ENCODE measurements at places on chromosomes 4 and X. TPM values are rescaled to one million over a fixed set of nuclear protein-coding genes. Genes with fewer than 3 reads are reported as not detected.

DNA sequence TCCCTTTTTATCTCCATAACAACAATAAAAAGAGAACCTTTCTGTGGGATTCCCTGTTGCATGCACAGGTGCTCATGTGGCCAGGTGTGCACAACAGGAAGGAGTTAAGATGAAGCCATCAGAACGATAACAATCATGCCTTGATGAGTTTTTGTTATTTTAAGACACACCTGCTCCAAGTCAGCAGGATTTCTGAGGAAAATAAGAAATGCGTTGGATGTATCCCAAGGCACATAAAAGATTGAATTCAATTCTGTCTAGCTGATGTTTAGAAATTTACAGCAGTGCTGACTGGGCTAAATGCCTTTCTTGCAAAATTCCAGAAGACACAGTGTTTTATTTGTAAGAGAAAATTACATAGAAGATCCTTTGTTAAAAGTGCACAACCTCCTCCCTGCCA is 1678.2 kb downstream of the ARAP2 start:
- H3K4me1 ChIP-seq = no peaks in the 10 kb centered on the region
- H3K4me3 ChIP-seq = no peak overlapping the region
- DNase-seq = no peak
- H3K36me3 ChIP-seq = no peaks in the 10 kb centered on the region
- H3K27ac ChIP-seq = no peak overlapping the region
- no peaks in the 10 kb centered on the region for H3K27me3 ChIP-seq

- no peaks in the 10 kb centered on the region for H3K27me3 ChIP-seq
- DNase-seq = no peak
- H3K36me3 ChIP-seq = no peaks in the 10 kb centered on the region
- H3K4me3 ChIP-seq = no peak overlapping the region
- no peak overlapping the region for H3K27ac ChIP-seq
- H3K4me1 ChIP-seq = no peaks in the 10 kb centered on the region
These were observed 523.1 kb downstream of the IQCM start for GRCh38 chr4:149292425-149293007.

Gene RENBP
- 0.62 TPM for total RNA-seq

Gene VCX
- total RNA-seq = not detected

Gene SPATA4
- total RNA-seq = not detected

DNA sequence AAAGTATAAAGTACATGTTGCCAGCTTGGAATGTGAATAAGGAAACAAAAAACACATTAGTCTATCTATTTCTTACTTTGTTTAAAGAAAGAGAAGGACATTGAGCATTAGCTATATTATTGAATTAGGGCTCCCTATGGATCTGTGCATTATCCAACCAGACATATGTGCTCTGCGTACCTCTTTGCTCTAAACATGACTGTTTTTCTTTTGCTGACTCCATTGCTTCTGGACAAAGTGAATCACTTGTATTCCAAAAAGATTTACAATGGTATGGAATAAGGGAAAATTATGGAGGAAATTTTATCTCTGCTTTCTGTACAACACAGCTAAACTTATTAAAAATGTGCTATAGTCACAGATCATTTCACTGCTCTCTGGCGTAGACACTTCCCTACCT is 727.8 kb upstream of the LCORL start:
- H3K27ac ChIP-seq = no peak overlapping the region
- no peaks in the 10 kb centered on the region for H3K36me3 ChIP-seq
- no peak overlapping the region for H3K4me3 ChIP-seq
- DNase-seq = no peak
- H3K27me3 ChIP-seq = no peaks in the 10 kb centered on the region

DNA sequence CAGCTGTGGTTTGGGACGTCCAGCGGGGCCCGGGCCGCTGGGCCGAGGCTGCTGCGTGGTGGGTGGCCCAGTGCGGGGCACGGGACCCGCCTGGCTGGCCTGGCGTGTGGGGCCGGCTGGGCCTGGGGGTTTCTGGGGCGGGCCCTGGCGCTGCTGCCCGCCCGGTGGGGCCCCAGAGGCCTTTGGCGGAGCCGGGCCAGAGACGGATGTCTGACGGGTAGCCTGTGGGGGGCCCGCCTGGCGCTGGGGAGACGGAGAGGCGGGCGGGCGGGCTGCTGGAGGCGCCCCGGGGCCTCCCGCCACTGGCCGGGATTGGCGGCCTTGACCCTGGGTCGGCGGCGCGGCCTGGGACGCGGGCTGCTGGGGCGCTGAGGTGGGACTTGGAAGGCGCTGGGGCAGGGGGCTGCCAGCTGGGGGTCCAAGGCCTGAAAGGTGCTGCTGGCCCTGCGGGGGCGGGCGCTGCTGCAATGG is 8.1 kb upstream of the TIMP1 start:
- H3K4me1 ChIP-seq = no peaks in the 10 kb centered on the region
- no peak for DNase-seq
- H3K27me3 ChIP-seq = no peaks in the 10 kb centered on the region
- H3K27ac ChIP-seq = no peak overlapping the region

GRCh38 chrX:6244666-6245065 is 16.0 kb upstream of the NLGN4X start:
- no peaks in the 10 kb centered on the region for H3K27me3 ChIP-seq
- no peak overlapping the region for H3K27ac ChIP-seq
- no peak overlapping the region for H3K4me3 ChIP-seq
- no peaks in the 10 kb centered on the region for H3K36me3 ChIP-seq

DNA sequence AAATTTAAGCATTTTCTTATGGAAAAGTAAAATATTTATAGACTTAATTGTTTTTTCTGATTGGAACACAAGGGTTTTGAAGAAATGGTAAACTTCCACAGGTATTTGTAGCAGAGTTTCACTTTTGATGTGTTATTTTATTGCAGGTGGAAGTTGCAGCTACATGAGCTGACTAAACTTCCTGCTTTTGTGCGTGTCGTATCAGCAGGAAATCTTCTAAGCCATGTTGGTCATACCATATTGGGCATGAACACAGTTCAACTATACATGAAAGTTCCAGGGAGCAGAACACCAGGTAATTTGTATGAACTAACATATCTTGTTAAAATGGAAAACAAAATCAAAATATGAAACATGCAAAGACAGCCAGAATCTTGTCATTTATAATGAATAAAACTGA is 117.4 kb downstream of the DIPK2B start:
- no peak overlapping the region for H3K27ac ChIP-seq
- H3K4me1 ChIP-seq = no peaks in the 10 kb centered on the region
- no peak overlapping the region for H3K4me3 ChIP-seq

Gene BST1
- 3.0 TPM for total RNA-seq

GRCh38 chr4:2811830-2812611 is 19.1 kb downstream of the SH3BP2 start:
- H3K36me3 ChIP-seq = no peaks in the 10 kb centered on the region
- H3K4me3 ChIP-seq = no peak overlapping the region
- H3K27ac ChIP-seq = peak overlapping the region; percentile 72
- no peaks in the 10 kb centered on the region for H3K27me3 ChIP-seq

All from Panc1 (cell line).